ENCODE measurements at places on chromosomes 16 and 17. TPM values are rescaled to one million over a fixed set of nuclear protein-coding genes. Genes with fewer than 3 reads are reported as not detected.

DNA sequence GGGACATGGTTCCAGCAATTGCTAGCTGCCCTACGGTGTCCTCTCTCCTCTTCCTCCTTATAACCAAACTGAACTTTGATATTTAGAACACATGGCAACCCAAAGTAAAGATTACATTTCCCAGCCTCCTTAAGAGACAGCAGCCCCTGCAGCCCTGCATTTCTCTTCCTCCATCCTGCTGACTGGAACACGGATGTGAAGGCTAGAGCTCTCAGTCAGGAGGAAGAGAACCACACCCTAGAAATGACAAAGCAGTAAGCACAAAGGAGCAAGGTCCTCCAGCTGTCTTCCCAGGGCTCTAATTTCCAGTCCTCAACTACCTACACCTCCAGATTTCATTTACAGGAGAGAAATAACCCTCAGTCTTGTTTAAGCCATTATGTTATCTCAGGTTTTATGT is 10.9 kb downstream of the DYNC1LI2 start:
- no peak for DNase-seq

- no peak for DNase-seq
These were observed 23.7 kb upstream of the GSG1L start for GRCh38 chr16:28087140-28087660.

GRCh38 chr17:16371742-16372141 is 9.1 kb upstream of the UBB start:
- DNase-seq: no peak

GRCh38 chr16:2471653-2472487 is 773 bp downstream of the NTN3 start:
- DNase-seq: no peak

DNA sequence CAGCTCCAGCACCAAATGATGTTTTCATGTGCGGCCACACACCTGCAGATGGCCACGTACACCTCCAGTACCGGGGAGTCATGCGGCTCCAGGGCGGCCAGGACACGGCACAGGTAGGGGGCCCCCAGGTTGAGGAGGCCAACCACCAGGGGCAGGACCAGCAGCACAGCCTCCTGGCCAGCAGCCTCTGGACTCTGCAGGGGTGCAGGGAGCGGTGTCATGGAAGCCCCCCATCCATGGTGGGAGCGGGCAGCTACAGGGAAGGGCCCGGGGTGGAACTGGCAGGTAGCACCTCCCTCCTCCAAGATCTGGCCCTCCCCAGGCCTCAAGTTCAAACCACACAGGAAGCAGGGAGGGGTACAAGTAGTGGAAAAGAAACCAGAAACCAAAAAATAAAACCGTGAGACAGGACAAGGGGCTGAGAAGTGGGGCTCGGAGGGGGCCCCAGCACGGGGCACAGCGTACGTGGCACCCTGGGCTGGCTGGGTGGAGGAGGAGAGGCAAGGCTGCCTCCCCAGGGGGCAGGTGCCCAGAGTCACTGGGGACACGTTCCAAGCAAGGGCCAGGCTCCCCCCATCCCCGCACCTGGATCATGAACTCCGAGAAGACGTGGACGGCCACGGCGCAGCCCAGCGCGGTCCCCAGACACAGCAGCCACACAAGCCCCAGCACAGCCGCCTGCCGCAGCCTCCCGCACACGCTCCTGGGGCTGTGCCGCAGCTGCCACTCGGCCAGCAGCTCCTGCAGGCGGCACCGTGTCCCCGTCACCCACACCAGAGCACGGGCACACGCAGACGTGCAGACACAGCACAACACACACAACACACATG is 7.4 kb downstream of the TMC6 start:
- DNase-seq: no peak

DNA sequence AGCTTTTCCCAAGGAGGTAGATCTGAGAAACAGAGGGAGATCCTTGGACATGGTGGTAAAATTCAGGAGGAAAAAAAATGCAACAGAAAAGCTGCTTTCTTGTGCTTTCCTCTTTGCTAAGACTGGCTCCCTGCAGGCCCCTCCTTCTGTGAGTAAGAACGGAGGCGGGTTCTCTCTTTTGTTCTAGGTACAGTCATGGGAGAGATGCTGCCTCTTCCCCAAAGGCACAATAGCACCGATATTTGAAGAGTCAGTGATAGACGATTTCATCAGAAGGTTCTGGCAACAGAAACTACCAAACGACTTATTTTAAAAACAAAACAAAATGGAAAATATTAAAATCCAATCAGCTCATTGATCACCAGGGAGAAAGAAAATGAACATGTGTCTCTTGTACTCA is 32.6 kb upstream of the KIFC3 start:
- no peak for DNase-seq

DNA sequence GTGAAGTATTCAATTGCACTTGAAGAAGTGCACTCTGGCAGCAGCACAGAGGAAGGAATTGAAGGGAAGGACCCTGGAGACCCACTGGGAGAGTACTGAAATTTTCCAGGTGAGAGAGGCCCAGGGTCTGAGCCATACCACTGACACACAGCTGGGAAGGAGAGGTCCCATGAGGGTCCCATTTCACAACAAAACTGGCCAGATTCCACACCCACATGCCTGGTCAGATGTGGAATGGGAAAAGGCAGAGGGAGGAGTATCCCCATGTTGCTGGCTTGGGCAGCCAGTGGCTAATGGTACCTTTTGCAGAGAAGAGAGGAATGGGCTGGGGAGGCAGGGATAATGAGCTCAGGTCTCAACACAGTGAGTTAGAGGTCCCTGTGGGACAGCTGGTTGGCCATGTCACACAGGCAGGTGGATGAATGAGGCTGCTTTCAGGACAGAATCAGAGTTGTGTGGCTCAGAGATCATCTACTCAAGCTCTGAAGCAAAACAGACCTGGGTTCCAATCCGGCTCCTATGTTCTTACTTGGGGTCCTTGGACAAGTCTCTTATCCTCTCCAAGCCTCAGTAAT is 26.2 kb upstream of the NGFR start:
- no peak for DNase-seq

- DNase-seq: no peak
These were observed 2.5 kb upstream of the CCL2 start for GRCh38 chr17:34252444-34253138.

DNA sequence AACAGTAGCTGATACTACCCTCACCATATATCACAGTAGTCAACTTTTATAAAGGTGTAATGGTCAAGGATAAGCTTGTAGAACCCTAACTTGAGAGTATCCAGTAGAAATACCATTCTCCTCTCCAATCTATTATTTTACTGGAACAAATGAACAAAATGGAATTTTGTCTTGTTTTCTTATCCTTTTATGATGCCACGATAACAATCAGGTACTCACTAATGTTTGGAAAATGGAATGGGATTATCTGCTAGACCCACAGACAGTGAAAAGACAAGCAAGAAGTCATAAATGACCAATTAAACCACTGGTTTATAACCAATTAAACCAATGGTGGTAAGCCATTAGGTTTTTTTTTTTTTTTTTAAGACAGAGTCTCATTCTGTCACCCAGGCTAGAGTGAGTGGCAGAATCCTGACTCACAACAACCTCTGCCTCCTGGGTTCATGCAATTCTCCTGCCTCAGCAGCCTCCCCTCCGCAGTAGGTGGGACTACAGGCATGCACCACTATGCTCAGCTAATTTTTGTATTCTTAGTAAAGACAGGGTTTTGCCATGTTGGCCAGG is 10.4 kb downstream of the GPATCH8 start:
- DNase-seq: no peak

Gene ZNF385C
- polyA plus RNA-seq: 6.7 TPM

Gene ELMO3
- 1.1 TPM for polyA plus RNA-seq

DNA sequence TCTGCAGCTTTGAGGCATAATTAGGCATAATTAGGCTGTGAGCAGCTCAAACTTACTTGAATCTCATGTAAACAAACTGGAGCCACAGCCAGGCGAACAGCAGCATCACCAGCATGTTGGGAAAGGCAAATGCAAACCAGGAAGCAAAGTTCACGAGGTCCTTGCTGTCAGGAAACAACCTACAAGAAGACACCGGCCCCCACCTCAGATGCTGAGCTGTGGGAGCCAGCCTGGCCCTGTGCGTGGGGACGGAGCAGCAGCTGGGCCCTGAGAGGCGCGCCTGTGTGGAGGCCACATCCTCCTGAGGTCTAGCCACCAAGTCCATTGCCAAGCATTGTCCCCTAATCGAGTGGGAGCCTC is 12.2 kb downstream of the SLC13A5 start:
- no peak for DNase-seq

Gene ERN2
- polyA plus RNA-seq: not detected

- DNase-seq: no peak
These were observed 1.8 kb upstream of the TENT4B start for GRCh38 chr16:50151322-50151721.

Data from forelimb muscle (tissue), 1 donor.